ENCODE measurements at places on chromosomes 7 and 10. TPM values are rescaled to one million over a fixed set of nuclear protein-coding genes. Genes with fewer than 3 reads are reported as not detected.

GRCh38 chr7:66216687-66217086, 11.6 kb downstream of the TPST1 start:
- no peak for DNase-seq

GRCh38 chr10:70296406-70296899, 12.6 kb upstream of the NPFFR1 start:
- DNase-seq, result no peak

- no peak for DNase-seq
Measured at GRCh38 chr10:75175046-75175445, 35.5 kb upstream of the VDAC2 start.

DNA sequence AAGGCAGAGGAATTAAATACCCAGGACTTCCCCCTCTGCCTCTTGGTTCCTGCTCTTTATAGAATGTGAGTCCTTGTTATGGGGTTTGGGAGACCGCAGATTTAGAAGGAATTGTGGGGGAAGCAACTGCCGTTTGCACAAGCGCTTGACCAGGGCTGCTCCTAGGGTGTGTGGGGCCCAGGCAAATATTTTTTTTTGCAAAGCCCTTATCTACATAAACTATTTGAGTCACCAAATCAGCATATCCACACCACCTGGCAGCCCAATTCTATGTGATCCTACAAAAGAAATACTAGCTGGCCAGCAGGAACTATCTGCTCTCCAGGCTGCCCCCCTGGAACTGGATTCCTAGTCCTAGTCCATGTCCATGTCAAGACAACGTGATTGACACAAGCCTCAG, 33.4 kb upstream of the YAE1 start:
- no peak for DNase-seq

GRCh38 chr7:30549931-30550493, 44.7 kb upstream of the GARS1 start:
- no peak for DNase-seq

- DNase-seq, result no peak
Measured at GRCh38 chr10:118723466-118723865, 31.3 kb downstream of the CACUL1 start.

NUTM2E gene
- polyA plus RNA-seq, result not detected

CHST15 gene
- polyA plus RNA-seq, result 19.5 TPM

C10orf105 gene
- not detected for polyA plus RNA-seq
